ENCODE measurements at places on chromosomes 5 and 9.

- no peak for DNase-seq
These were observed 26.2 kb upstream of the HSPA9 start for GRCh38 chr5:138601444-138601843.

DNA sequence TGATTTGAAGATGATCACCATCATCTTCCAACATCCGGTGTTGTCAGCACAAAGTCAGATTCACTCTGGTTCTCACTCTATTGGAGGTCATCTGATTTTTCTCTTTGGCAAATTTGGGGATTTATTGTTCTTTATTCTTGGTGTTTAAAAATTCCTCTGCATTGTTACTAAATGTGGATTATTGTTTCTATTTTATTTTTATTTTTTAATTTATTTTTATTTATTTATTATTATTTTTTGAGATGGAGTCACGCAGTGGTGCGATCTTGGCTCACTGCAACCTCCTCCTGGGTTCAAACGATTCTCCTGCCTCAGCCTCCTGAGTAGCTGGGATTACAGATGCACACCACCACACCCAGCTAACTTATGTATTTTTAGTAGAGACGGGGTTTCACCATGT lies 72.9 kb upstream of the TGFBR1 start:
- DNase-seq: no peak

DNA sequence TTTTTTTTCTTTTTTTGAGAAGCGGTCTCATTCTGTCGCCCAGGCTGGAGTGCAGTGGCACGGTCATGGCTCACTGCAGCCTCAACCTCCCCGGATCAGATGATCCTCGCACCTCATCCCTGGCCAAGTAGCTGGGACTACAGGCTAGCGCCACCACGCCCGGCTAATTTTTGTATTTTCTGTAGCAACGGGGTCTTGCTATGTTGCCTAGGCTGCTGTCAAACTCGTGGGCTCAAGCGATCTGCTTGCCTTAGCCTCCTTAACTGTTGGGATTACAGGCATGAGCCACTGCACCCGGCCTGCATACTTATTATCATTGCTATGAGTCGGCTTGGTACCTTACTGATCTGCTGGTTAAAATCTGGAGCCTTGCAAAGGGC lies 790 bp upstream of the IARS1 start:
- peak; percentile 25 for DNase-seq

GRCh38 chr5:63831381-63831780 lies 130.9 kb downstream of the HTR1A start:
- DNase-seq: no peak

GRCh38 chr5:1934801-1935429 lies 52.2 kb upstream of the IRX4 start:
- DNase-seq: no peak

GRCh38 chr5:59021286-59021673 lies 438.4 kb downstream of the RAB3C start:
- DNase-seq: no peak

GRCh38 chr9:90069085-90069484 lies 464.3 kb downstream of the GADD45G start:
- DNase-seq: no peak

Measured in neural progenitor cell (in vitro differentiated cells).